Hematopoietic multipotent progenitor cell treated with erythropoietin and hydrocortisone succinate and interleukin-3 and kit ligand, for 15 days (in vitro differentiated cells): ENCODE measurements at places on chromosomes 7 and 10.
A peak's percentile ranks its signal among the peaks of the same experiment; 100 is the strongest.

GRCh38 chr7:5360971-5361370 is 62.7 kb downstream of the TNRC18 start:
- DNase-seq, result no peak

DNA sequence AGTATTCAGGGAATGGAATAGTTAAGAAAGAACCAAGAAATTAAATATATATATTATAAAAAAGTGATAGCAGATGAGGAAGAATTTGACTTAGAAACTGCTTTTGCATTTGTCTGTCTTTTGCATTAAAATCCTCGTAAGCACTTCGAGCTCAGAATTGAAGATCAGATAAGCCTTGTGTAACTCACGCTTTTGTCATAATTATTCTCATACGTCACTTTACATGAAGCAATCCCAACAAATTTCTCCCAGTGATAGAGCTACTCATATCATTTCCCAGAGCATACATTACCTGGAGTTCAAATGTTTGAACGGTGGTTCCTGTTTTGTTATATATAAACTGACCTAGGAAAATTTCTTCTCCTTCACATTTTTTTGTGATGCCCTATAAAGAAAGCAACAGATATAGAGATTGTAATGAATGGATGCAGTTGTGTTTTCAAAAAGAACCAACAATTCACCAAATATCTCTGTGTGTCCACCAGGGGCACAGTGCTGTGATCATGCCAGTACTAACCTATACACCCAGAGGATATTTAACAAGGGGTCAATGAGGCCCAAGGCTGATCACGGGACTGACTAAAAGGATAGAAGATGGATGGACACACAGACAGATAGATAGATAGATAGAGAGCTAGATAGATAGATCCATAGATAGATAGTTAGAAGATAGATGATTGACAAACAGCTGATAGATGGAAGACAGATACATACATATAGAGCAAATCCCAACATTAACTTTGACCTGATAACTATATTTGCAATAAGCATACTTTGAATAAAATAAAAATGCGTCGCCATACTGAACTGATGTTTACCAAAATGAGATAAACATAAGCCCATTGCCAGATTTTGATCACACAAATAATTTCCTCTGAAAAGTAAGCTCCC is 9.3 kb upstream of the HUS1 start:
- DNase-seq, result no peak

- DNase-seq, result no peak
Measured at GRCh38 chr10:49508654-49509053, 30.3 kb downstream of the ERCC6 start.

GRCh38 chr7:152780935-152781334 is 21.4 kb downstream of the ACTR3B start:
- DNase-seq, result no peak

- no peak for DNase-seq
Measured at GRCh38 chr10:1308962-1309616, 252.9 kb downstream of the WDR37 start.

DNA sequence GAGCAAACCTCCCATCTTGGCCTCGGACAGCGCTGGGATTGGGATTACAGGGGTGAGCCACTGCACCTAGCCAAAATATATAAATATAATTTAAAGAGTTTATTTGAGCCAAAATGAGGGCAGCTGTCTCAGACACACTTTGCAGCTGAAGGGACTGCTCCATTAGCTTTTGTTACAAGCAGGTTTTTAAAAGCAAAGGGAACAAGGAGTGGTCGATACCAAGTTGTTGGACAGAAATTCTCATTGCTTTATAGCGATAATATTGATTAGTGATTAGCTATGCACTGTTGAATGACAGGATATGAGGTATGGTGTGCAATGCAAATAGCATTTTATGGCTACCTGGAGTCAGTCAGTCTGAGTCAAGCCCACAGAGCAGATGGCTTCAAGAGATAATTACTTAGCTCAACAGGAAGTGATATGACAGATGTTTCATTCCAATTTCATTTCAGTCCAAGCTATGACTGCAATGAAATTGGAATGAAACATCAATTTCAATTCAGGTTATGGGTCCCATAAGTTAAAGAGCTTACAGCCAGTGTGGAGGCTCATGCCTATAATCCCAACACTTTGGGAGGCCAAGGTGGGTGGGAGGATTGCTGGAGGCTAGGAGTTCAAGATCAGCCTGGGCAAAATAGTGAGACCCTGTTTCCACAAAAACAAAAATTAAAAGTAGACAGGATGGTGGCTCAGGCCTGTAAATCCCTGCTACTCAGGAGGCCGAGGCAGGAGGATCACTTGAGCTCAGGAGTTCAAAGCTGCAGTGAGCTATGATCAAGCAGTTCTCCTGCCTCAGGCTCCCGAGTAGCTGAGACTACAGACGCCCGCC is 23.1 kb downstream of the TYW1 start:
- peak; percentile 73 for DNase-seq

DNA sequence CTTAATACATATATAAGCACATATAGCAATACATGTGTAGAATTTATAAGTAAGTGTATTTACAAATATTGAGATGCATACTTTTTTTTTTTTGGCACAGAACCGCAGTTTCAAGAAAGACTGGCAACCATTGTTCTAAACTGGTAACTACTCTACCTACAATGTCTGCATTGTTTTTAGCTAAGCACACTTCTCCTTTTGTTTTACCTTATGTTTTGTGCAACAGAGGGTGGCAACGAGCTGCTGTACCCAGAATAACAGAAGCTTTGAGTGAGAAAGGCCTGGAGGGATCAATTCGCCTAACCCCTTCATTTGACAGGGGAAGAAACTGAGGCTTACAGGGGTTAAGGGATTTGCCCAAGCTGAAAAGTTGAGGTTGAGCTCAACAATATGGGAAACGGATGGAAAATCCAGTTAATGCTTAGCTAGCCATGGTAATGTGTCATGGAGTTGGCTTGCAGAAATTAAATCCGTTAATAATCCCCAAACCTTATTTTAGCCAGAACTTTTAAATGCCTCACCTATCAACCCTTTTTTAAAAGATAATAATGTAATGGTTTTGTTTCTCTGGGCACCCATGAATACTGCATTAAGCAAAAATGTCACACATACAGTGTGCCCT is 25.5 kb downstream of the FZD1 start:
- no peak for DNase-seq

DNA sequence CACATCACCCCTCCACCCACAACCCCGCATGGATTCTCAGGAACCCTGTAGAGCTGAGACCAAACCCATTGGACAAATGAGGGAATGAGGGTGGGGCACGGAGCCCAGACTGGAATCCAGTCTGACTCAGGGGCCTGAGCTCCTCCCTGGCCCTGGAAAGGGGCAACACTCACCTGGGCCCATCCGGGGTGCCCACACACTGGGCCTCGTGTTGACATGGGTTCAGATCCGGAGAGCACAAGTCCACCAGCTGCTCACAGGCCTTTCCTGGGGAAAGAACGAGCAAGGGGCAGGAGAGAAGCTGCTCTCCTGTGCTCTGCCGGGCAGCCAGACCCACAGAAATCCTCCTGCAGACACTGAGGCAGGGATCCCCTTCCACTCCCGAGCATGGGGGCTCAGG is 172.2 kb downstream of the SLIT1 start:
- no peak for DNase-seq

GRCh38 chr7:11170175-11170574 is 196.5 kb downstream of the PHF14 start:
- DNase-seq, result no peak

DNA sequence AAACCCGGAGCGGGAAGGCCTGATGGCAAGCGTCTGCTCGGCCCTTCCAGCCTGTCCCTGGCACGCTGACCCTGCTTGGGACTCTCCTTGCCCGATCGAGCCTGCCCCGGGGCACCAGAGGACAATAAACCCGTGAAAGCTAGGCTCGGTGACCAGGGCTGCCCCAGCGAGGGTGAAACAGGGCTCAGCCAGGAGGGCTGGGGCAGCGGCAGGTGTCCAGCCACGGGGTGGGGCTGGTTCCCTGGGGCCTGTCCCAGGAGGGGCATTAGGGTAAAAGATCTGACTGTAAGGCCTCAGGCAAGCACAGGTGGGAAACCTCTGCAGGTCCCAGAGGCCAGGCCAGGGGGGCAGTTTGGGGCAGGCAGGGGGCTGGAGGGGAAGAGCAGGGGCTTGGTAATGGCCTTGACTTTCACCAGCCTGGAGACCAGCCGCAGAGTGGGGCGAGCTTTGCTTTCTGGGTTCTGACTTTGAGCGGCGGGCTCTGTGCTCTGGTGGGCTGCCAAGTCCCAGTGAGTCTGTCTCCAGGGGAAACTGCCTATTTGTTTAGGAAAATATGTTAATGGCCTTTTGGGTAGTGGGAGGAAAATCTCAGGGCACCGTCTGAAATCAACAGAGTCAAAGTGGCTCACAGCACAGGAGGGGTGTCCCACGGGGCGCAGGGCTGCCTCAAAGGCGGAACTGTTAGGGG is 68.2 kb upstream of the INPP5A start:
- DNase-seq, result no peak

DNA sequence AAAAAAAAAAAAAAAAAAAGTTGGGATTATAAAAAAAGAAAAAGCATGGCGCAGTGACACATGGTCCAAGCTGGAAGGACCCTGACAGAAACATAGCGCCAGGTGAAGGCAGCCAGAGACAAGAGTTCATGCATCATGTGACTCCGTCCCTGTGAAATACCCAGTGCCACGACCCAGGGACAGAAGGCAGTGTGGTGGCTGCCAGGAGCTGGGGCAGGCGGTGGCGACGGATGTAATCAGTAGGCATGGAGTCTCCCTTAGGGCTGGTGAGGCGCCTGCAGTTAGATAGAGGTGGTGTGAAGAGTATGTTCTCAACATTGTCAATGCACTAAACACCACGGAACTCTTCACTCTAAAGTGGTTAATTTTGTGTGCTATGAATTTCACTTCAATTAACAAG is 43.9 kb downstream of the STK32C start:
- no peak for DNase-seq

GRCh38 chr10:124990671-124991625 is 49.0 kb downstream of the ZRANB1 start:
- no peak for DNase-seq

DNA sequence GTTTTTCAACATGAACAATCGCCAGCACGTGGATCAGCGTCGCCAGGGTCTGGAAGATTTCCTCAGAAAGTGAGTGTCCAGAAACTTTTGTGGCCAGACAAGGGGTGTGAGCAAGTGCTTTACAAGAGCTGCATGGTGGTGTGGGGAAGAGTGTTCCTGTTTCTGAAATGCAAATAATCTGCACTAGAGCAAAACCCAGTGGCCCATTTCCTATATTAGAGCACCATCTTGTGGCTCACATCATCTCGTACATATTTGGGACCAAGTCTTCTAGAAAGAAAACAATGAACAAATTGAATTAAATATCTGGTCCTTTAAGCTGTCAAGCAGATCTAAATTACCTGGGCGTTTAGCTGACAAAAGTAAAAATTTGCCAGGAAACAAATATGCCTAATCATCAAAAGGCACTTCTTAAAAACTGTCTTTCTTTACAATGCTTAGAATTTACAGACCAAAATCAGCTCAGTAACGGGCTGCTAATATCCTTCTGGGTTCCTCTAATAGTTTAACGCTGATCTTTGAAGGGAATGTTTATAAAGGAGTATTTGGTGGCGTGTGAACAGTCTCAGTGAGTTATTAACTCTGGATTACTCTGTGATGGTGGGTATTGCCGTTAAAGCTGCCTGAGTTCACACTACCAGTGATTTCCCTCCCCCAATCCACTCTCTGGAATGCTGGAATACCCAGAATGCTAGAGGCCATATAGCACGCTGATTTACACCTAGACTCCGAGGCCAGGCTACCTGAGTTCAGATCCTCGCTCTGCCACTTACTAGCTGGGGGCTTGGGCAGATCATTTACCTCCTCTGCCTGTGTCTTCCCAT is 73.6 kb downstream of the SNX10 start:
- DNase-seq, result peak; percentile 78

GRCh38 chr7:73623798-73624668 is at the start of gene MLXIPL:
Gene MLXIPL, minus strand, starts transcription at chr7:73624522. Its CDS starts 30 bp downstream, at chr7:73624492.
- DNase-seq, result peak; percentile 72

- no peak for DNase-seq
Measured at GRCh38 chr7:26311798-26312197, 20.1 kb downstream of the SNX10 start.

DNA sequence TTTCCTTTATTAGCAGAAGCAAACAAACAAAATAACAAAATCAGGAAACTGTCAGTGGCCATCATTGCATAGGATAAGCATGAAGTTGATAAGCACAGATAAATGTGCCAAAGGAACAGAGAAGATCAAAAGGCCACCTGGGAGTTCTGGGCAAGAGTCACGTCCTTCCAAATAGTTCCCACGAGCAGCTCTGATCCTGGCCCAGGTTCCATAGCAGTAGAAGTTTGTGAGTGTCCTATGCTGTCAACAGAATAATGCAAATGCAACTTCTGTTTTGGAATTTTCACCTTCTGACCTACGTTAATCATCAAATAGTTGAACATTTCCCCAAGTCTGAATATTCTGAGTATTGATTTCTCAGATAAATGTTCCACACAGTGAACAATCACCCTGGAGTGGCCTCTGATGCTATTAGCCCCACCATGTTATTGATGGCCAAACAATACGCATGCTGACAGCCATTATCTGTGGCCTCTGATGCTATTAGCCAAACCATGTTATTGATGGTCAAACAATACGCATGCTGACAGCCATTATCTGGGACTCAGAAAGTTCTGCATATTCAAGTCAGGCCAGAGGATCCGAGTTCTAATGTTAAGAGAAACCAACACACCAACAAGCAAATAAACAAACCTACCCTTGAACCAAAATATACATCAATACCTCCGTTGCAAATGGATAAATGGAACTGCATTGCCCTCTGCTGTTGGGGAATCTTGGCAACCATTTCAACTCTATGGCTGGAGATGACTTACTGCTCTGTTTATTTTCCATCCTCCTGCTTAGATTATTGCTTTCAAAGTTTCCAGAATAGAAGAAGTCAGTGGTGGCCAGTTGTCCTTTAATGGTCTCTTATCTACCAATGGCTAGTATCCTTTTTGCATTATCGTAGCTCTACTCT is 63.3 kb downstream of the MRC1 start:
- peak; percentile 16 for DNase-seq

DNA sequence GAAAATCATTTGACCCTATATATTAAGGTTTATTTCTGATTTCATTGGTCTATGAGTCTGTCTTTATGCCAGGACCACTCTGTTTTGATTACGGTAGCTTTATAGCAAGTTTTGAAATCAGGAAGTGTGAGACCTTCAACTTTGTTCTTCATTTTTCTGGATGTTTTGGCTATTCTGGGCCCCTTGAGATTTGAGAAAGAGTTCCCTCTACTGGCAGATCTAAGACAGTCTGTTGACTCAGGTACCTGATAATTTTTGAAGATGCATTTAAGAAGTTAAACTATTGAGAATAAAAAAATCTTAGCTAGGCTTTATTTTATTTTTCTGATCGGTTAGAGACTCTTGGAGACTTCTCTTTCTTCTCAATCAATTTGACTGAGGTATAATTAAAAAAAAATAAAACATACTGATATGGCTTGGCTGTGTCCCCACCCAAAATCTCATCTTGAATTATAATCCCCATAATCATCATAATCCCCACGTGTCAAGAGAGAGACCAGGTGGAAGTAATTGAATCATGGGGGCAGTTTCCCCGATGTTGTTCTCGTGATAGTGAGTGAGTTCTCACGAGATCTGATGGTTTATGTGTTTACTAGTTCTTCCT is 209.2 kb downstream of the SNX10 start:
- peak; percentile 4 for DNase-seq

GRCh38 chr10:87803831-87804230 is 14.2 kb downstream of the ATAD1 start:
- no peak for DNase-seq

- no peak for DNase-seq
Measured at GRCh38 chr10:121639416-121639815, 41.2 kb upstream of the FGFR2 start.
